ENCODE measurements at places on chromosomes 13 and 19.

DNA sequence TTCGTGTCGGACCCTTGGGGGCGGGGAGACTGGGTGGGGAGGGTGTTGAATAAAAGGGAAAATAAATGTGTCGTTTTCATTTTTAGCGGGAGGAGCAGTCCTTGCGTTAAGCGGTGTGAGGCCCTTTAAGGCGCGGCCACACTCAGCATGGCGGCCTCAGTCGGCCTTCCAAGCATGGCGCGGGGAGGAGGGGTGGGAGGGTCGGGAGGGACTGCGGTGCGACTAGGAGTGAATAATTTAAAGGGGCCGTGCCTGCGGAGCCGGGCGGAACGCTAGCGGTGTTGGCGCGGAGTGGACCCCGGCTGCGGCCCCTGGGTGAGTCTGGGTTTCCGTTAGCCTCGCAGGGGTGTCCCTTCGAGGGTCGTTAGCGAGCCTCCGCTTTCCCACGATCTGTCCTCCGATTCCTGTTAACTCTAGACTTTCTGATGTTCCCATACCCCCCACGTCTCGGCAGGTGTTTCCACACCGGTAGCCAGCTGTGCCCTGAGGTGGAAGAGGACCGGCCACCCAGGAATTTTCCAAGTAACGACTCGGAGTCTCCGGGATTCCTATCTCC is 1.5 kb upstream of the PNPLA6 start:
- peak; percentile 83 for DNase-seq

GRCh38 chr19:1379961-1380489 is 3.7 kb upstream of the NDUFS7 start:
- DNase-seq = no peak

DNA sequence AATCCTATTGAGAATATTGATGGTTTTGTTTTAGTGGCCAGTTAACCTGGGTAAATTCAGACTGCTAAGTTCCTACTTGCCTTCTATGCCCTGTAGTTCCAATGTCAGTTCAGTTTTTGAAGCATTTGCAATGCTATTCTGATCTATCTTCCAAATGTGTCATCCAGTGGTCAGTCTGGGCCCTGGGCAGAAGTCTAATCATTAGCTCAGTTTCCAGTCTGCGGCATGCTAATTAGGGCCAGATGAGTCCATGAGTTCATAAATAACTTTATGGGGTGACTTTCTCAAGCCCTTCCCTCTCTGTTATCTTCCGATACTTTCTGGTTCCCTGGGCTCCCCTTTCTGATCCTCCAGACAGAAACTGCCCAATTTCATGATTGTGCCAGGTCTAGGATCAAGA is 32.7 kb downstream of the FAM187B start:
- no peak for DNase-seq

GRCh38 chr19:42010245-42011126 is 16.5 kb upstream of the ATP1A3 start:
- peak; percentile 97 for DNase-seq

DNA sequence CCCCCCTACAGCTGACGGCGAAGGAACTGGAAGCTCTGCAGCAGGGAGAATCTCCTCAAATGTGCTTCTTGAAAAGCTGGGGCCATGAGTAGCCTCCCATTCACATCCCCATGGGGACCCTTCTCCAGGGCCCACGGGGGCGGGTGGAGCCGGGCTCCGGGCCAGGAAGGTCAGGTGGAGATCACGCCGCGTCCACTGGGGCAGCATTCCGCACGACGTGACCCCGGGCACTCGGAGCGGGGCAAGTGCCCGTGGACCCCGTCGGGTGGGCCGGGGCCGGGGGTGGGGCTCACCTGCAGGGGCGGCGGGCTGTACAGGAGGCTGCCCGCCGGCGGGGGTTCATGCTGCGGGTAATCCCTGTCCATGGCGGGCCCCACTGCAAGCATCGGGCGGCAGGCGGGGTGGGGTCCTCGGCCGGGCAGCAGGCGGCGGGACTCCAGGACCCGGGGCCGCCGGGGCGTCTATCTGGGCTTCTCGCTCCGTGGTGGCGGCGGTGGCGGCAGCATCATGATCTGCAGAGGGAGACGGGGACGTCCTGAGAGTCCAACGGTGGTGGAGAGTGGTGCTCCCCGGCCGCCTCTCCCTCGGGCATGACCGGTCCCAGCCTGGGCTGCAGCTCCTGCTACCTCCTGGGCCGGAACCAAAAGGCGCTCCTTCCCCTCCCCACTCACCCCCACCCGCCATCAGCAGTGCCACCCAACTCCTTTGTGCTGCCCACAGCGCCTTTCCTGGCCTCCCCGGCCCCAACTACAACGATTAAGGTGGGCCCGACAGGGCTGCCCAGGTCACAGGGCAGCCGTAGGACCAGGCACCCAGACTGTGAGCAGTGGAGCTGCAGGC is 20.0 kb downstream of the SBNO2 start:
- no peak for DNase-seq

DNA sequence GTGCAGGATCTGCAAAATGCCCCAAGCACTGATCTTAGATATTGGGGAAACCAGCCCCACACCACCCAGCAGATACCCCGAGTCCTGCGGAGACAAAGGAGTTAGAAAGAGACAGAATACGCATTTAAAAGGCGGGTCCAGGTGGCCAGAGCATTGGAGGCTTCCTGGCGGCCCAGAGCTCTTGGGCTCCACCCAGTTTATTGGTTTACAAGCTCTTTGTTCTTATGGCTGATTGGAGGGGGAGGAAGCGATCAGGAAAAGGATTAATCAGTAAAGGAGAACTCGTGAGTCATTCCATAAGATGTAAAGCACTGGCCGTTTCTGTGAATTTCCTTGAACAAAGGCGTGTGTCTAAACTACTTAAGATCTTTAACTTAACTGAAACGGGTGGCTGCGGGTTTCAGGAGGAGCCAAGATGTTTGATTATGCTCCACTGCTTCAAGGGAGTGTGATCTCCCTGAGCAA is 926 bp downstream of the ZNF587 start:
- peak; percentile 83 for DNase-seq

DNA sequence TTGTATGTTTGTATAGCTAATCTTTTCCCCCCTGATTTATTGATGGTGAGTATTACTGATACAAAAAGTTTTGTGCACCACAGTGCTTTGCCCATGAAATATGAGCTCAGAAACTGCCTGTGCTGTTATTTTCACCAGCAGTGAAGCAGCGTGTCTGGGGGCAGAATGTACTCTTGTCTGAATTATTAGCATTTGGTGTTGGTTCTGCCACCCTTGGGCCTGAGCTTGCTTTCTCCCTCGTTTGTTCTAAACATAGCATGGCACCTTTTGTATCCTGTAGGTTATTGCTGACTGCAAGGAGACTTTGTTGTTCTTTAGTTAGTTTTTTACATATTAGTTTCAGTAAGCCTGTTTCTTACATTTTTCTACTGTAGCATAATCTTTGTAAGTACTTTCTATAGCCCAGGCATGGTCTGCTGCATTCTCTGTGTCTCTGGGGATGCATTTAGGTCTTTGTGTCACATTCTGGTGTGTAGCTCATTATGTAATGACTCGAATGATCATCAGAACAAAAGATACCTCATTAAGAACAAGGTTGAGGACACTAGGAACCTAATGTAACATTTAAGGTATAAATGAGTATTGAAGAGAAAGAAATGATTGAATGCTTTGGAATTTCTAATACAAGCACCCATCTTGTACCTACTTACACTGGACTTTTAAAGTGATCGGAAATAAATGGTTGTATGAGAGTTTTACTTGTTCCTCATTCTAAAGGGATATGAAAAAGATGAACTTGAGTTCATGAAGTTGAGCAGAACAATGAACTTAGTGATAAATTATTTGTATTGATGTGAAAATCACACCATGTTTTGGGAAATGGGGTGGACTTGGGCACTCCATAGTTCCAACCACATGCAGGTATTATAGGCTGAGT is 50.3 kb upstream of the GPI start:
- DNase-seq = no peak

DNA sequence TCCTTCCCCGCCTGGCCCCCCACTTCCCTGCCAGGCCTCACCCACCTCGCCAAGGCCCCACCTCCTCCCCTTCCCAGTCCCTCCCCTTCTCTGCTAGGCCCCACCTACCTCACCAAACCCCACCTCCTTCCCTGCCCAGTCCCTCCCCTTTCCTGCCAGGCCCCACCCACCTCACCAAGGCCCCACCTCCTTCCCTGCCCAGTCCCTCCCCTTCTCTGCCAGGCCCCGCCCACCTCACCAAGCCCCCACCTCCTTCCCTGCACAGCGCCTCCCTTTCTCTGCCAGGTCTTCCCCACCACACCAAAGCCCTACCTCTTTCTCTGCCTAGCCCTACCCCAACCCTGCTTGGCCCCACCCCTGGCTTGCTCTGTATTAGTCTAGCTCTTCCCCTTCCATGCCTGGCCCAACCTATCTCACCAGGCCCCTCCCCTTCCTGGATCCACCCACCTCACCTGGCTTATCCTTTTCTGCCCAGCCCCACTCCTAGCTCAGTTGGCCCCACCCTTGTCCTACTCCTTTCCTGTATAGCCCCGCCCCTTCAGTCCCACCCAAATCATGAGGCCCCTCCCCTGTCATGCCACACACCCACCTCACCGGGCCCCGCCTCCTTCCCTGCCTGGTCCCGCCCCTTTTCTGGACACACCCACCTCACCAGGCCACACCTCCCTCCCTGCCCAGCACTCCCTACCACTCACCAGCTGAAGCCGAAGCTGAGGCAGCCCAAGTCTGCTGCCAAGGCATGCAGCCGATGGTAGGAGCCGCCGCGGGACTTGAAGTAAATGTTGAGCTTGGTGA is 16.2 kb downstream of the CERS1 start:
- DNase-seq = peak; percentile 73

GRCh38 chr19:53655042-53655665 is 23.4 kb downstream of the DPRX start:
- DNase-seq = peak; percentile 24

DNA sequence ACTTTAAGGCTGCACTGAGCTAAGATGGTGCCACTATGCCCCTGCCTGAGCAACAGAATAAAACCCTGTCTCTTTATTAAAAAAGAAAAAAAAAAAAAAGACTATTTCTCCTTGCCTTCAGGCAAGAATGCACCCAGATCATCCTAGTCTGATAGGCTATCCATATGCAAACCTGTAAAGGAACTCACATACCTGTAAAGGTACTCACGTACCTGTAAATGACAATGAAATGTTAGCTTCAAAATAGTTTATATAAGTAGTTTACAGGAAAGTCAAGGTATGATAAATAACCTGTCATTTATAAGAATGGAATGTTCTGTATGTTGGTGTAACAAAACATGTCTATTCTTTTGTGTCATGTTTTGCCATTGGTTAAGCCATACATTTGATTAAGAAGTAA is 86.3 kb downstream of the PIBF1 start:
- no peak for DNase-seq

DNA sequence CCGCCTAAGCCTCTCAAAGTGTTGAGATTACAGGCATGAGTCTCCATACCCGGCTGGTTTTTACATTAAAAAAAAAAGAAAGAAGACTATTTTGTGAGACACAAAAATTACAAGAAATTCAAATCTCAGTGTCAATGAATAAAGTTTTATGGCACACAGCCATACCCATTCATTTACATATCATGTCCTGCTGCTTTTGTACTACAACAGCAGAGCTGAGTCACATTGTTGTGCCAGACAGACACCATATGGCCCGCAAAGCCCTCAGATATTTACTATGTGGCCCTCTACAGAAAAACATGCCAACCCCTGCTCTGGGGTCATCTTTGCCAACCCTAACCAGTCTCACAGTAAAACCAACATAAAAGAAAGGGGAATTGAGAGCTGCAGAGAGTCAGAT is 5.3 kb downstream of the SMIM7 start:
- no peak for DNase-seq

DNA sequence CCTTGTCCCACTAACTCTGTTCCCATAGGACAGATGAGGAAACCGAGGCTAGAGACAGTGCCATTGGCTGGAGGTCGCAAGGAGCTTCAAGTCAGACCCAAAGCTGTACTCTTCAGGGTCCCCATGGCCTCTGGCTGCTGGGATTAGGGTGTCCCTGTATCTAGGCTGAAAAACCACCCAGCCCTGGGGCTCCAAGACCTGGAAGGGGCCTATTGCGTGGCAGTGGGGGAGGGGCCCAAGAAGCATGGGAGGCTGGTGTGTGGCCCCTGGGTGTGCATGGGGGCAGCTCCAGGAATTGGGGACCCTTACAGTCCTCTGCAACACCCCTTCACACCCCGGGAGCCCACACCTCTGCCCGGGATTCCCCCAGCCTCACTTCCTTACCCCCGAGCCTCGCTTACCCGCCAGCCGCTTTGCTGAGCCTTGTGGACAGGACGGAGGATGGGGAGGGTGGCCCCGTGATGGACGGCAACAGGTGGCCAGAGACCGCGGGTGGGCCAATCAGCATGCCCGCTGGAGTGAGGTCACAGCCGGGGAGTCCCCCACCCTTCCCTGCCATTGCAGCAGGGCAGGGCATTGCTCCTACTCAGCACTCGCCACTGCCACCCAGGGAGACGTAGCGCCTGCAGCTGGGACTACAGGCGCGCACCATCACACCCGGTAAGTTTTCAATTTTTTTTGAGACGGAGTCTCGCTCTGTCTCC is at the start of gene JSRP1:
Gene JSRP1 (minus strand): TSS at position 436 of the 704 bp plus-strand sequence. CDS start 1,103 bp downstream, outside the sequence.
- DNase-seq = no peak

- no peak for DNase-seq
These were observed 15.7 kb upstream of the ENOX1 start for GRCh38 chr13:43802511-43802910.

DNA sequence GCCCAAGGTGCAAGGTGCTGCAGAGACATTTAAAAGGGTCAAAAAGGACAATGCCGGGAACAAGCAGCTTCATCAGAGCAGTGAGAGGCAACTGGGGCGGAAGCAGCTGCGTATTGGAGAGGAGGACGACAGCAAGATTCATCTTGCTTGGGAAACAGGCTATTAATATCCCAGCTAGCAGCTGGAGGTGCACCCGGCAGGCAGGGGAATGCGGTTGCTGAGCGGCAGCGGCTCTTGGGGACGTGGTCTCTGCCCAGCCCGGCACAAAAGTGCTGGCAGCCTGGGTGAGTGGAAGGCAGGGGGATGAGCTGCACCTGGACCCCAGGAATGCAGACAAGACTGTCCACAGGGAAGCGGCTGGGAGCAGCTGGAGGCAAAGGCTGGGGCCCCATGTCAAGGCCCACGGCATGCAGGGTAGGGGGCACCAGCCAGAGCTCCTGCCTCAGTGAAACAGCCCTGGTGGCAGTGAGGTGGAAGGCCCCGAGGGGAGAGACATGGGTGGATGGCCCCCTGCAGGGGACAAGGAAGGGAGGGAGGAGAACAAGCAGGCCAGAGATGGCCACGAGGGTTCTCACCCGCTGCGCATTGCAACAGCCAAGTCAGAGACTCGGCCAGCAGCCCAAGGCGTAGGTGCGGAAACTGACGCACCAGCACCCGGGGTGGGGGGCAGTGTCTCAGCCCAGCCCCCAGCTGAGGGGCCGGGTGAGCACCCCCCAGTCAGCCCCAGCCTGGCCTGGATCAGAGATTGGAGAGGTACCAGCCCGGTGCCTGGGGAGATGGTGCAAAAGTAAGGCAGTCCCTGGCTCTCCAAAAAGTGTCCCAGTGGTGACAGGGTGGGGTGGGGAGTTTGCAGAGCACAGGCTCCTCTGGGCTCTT is 34.4 kb downstream of the PEPD start:
- DNase-seq = no peak

DNA sequence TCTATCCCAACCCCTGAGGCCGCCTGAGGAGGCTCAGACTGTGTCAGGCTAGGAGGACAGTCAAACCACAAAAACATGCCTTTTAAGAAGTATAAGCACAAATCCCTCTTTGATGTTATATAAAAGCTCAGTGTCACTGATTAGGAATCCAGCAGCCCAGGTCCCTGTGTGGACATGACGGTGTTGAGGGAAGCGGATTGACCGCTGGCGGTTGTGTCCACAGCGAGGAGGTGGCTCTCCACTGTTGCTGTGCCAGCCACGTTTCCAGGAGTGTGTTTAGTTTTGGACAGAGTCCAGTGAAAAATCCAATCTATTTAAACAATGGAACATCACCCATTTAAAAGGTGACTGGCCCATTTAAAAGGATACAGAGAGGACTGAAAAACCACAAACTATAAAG is 7.5 kb upstream of the GJA3 start:
- DNase-seq = no peak
